ENCODE measurements at places on chromosomes 3 and 15.

DNA sequence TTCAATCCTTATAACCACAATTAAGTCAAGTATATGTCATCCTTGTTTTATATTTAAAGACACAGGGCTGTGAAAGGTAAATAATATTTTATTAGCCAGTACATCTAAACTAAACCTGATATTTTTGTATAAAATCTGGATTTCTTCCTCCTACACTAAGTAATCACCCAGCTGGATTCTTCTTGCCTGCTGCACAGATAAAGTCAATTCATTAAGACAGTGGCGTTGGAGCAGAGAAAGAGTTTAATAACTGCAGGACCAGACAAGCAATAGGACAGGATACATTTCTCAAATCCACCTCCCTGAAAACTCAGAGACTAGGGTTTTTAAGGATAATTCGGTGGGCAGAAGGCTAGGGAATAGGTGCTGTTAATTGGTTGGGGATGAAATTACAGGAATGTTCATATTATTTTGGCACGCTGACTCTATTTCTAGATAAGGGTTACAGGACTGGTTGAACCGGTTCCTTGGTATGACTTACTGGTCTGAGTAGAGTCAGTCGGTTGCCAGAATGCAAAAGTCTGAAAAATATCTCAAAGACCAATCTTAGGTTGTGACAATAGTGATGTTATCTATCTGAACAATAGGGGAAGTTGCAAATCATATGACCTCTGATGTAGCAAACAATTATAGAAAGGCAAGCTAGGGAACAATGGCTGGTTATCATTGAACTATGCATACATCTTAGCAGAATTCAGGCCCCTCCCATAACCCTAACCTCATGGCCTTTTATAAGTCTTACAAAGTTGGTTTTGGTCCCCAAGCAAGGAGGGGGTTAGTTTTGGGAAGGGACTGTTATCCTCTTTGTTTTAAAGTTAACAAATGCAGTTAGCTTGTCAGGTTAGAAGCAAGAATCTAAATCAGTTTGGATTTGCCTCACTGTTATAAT is 244.8 kb downstream of the ALCAM start:
- DNase-seq = no peak

DNA sequence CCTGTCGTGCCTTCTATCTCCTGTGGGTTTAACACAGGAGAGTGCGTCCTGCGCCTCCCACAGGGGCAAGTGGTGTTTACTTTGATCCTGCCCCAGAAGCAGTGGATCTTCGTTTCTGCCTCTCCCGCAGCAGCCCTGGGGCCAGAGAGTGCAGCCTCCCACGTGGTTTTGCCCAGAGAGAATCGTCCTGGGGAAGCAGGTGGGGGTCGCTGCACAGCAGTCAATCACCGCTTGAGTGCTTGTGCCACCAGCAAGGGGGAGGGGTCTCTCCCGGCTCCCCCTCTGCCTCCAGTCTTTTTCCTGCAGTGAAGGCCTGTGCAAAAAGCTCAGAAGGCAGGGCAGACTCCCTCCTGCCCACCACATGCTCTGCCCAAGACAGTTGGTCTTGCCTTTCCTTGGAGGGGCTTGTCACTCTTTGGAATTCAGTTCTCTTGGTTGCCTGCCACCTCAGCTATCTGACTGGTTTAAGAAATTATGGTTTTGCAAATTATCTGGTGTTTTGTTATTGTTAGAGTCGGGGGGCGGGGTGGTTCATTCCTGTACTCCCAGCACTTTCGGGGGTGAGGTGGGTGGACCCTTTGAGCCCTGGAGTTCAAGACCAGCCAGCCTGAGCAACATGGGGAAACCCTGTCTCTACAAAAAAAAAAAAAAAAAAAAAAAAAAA is 26.9 kb downstream of the STOML1 start:
- no peak for DNase-seq

DNA sequence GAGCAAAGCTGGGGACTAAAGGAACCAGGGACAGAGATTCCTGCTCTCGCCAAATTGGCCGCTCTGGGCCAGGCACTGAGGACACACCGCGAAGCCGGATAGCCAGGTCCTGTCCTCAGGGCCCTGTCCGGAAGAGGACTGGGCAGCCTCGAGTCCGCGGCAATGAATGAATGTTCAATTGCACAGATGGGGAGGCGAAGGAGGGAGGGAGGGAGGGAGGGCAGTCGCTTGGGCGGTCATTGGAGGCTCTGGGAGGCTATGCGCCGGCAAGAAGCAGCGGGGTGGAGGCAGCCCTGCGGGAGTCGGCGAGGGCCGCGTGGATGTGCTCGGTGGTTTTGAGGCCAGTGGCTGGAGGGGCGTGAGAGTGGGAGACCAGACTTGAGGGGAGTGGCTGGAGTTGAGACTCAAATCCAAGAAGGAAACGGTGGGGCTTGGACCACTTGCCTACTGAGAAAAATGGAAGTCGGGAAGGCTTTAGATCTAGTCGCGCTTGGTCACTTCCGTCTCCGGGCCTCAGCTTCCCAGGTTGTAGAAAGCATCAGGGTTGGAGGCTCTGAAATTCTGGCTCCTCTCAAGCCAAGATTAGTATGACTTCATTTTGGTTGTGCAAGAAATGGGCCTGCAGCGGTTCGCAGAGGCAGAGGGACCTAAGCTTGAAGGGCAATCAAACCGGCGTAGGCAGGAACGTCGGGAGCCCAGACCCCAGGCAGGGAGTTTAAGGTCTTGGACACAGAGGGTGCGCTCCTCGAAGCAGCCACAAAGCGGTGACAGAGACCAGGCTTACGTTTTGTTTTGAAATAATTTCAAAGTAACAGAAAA is 21.1 kb upstream of the PLXND1 start:
- peak; percentile 65 for DNase-seq

DNA sequence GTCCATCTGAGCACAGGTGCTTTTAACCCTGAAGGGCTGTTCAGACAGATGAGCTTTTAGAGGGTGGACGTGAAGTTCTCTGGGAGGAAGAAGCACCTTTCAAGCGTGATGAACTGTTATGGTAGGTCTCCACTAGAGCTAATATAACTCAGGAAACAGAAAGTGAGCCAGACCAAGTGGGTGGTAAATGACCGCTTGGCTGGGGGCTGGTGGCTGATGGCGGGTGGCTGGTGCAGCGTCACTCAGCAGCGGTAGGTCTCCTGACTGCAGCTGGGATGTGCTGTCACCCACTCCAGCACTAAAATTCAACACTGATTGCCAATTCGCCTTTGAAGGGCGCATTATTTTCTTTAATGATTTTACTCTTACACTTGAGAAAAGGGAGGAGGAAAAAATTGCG is 31.2 kb upstream of the LACTB start:
- no peak for DNase-seq

DNA sequence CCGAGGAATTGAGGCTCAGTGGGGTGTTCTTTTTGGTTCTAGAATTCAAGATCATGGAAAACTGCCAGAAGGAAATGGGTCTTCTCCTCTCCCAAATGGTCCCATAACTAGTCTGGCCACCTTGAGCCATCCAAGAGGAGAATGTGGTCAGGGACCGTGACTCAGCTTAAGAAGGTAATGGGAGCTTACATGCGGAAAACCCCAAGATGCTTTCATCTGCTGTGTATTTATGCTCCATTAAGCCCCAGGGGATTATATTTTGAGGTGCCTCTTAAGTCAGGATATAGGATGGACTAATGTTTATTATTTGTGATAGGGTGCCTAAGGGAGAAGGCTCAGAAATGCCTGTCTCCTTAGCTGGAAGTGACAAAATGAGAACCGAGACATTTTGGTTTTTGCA is 39.2 kb upstream of the DLG1 start:
- no peak for DNase-seq

DNA sequence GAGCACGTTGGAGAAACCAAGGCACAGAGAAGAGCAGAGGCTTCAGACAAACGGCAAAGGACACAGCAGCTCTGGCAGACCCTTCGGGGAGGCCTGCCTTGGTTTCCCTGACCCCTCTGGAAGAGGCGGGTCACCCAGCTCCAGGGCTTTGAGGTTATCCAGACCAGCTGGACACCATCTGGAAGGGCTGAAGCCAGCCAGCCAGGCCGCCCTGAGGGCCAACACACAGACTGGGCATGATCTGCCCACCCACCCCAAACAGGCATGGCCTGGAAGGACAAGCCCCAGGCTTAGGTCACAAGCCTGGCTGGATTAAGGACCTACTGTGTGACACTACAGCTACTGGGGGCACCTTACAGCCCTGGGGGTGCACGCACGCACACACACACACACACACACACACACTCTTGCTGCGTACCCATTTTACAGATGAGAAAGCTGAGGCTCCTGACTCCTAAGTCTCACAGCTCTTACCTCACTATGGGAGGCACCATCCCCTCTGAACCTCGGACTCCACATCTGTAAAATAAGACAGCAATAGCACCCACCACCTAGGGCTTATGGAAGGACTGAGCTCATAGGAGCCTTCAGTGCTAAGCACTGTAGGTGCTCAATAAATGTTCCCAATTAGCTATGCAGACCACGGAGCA is 10.8 kb downstream of the PLXND1 start:
- DNase-seq = no peak

DNA sequence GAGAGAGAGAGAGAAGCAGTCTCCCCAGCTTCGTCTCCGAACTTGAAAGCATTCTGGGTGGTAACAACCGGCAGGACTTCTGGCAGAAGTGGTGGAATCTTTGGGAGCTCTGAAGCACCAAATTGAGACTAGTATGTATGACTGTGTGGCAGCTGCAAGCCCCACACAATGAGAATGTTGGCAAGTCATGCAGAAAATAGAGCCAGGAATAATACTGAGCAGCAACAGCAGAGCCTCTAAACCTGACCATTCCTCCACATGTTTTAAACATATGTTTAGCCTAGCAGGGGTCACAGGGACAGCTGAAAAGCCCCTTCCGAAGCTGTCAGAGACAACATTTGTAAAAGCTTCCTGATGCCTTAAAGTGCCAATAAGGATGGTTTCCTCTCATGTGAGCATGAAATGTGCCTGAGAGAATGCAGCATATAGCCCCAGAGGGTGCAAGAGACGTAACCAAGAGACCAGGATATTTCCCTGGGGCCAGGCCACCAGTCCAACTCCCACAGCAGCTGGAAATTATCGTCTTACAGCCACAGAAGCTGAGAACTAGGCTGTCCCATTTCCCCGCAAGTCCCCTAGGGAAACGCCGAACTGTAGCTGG is 178.6 kb upstream of the CCDC54 start:
- DNase-seq = no peak

DNA sequence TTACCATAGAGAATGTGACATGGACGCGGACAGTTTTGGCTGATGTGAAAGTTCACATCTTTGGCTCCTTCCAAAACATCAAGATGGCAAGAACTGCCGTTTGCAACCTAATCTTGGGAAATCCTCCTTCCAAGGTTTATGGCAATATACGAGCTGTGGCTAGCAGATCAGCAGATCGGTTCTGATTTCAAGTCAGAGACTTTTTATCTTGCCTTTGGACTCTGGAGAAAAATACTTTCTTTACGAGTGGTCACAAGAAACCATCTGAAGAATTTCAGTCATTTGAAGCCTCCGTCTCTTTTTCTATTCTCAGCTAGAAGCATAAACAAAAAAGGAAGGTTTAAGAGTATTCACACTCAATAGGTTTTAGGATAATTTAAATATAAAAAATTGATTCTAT is 153.5 kb upstream of the MEIS2 start:
- DNase-seq = no peak

DNA sequence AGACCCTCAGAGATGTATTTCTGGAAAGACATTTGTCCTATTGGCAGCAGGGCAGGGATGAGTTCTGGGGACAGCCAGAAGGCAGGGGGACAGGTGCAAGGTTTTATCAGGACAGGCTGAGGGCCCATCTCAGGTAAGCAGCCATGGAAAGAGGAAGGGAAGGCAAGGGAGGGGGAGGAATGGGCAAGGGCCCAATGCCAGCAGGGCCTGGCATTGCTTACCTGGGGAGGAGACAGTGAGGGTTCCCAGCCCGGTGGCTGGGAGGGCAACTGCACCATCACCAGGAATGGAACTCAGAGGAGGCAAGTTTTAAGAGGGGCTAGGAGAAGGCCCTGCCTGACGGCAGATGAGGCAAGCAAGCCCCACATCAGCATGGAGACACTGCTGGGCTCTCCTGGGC is 3.1 kb downstream of the ARPIN start:
- no peak for DNase-seq

DNA sequence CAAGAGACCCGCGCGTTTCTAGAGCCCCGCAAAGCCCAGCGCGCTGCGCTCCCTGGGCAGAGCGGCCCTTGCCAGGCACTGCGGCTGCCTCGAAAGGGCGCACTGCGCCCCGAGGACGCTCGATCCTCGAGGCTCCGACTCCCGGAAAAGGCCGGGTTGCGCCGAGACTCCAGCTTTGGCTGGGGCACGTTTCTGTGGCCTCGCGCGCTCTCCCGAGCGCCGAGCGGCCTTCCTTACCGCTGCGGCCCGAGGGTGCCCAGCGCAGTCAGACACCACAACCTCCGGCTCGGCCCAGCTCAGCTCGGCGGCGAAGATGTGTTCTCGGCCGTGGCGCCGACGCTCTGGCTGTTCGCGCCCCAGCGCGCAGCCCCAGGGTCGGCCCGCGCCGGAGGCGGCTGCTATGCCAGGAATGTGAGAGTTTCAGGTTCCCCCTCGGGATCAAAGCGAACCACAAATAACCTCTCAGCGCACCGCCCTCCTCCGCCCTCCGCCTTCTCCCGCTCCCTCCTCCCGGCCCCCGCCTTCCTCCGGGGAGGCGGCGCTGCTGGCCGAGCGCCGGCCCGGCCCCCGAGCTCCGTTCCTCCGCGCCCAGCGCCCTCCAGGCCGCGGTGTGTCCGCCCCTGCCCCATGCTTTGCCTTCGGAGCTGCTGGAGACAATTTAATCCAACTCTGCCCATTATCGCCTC is at the start of gene AMOTL2:
TSS of gene AMOTL2 (minus strand) at position 343 of the 686 bp plus-strand sequence. CDS start 3,014 bp downstream, outside the sequence.
- peak; percentile 96 for DNase-seq

DNA sequence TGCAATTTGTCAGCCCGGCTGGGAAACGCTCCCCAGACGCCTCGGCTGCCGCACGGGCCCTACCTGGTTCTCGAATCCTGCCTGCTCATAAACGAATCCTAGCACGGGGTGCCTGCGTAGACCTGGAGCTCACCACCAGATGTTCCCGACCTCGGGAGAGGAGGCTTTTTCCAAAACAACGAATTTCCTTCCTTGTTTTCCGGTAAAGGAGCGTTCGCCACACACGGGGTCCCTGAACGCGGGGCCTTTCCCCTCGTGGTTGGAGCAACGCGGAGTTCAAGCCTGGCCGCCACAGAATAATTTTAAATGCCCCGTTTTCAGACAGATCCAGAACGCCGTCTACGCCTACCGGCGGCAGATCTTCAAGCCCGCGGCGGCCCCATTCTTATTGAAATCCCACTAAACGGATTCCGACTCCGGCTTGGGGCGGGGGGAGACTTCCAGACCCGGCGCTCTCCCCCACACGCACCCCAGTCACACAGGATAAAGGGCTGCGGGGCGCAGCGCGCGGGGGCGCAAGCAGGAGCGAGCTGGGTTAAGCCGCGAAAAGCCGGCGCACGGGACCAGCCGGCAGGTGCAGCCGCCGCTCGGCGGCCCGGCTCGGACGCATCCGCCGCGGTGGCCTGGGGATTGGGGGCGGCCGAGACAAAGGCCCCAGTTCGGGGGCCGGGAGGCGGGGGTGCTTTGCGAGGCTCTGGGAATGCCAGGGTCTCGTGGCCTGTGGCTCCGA is 895 bp downstream of the GATA2 start:
- DNase-seq = no peak

GRCh38 chr15:59268168-59268851 is 61.7 kb downstream of the LDHAL6B start:
- no peak for DNase-seq
